NCI-H345 (cell line): ENCODE measurements at places on chromosomes 12 and 14.

DNA sequence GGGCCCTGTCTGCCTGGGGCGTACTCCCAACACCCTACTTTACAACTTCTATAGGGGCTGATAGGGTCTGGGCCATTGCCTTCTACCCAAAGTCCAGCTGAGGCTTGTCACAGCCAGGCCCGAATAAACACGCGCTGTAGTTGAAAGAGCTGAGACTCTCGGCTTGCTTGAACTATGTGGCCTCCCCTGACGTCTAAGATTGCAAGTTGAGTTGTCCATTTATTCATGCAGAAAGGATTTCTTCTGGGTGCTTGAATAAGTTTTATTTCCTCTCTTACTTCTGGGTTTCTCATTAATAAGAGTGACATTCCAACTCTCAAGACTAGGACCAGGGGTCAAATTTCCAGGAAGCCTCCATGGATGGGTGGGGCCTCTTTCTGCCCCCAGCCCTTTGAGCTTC, 74.4 kb upstream of the VRK1 start:
- DNase-seq = no peak

- peak; percentile 9 for DNase-seq
Observed at GRCh38 chr12:30152705-30153104, 369.0 kb upstream of the TMTC1 start.

- DNase-seq = no peak
Observed at GRCh38 chr12:48788524-48788853, 400 bp downstream of the ADCY6 start.

GRCh38 chr14:31232081-31232480, 24.5 kb upstream of the HECTD1 start:
- DNase-seq = no peak

DNA sequence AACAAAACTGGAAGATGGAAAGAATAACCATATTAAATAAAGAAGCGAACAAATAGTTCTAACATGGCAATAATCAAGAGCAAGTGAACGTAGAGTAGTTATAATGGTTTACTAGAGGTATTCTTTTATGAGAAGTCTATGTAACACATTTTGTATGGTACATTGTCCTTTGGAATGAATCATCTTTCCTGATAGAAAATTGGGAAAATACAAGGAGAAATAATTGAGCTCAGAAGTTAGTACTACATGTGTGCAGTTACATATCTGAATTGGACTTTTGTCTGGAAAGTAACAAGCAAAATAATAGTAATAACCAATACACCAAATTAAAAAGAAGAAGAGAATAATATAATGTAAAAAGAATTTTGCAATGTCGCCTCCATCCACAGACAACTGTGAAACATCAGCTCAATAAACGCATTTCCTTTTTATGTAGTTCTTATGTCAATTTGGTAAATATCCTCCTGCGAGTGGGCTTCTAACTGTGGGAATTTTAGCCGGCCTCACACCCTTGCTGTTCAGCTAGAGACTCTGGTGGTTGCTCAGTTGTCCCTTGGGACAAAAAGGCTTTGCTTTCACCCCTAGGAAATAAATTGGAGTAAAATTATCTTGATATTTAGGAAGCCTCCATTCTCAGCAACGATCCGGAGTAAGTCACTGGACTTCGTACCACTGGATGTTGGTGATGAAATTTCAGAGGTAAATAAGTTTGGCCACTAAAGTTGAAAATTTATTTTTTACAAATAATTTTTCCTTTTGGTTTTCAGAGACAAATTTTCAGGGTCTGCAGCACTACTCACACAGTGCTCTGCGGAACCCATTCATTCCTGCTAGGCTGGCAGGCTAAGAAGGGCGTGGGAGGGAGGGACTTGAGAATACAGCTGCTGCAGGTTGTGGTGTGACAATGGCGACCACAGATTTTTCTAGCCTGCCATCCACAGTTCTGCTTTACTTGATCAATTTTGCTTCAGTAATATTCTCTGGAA, 1.1 kb upstream of the TUBA1A start:
- peak; percentile 1 for DNase-seq

GRCh38 chr14:65195042-65195719, 92.9 kb upstream of the MAX start:
- no peak for DNase-seq

DNA sequence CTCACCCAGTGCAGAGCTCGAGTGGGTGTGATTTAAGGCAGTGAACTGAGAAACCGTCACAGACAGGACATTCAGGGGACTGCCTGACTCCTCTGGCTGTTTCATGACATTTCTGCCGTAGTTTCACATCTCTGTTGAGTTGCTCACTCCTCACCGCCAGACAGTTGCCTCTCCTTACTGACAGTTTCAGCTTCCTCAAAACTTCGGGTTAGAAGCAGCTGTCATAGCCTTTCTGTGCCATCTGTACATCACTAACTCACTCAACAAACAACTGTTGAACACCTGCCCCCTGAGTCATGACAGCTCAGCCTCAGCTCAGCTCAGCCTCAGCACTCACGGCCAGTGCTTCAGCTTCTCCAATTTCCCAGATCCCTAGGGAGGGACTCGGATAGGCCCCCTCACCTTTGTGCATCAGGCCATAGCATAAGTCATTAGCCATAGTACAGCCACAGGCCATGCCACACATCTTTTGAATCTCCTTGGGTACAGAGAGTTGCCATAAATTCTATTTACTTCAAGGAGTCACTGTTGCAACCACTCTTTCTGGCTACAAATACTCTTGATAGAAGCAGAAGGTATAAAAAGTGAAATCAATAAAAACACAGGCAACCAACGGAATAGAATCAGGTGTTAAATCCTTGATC, 6.2 kb upstream of the SLC15A4 start:
- no peak for DNase-seq

GRCh38 chr12:1046727-1047126, 55.7 kb downstream of the ERC1 start:
- DNase-seq = no peak

GRCh38 chr14:95256002-95256775, 63.5 kb downstream of the CLMN start:
- peak; percentile 94 for DNase-seq

GRCh38 chr14:67580336-67581171, 19.5 kb downstream of the PIGH start:
- no peak for DNase-seq

DNA sequence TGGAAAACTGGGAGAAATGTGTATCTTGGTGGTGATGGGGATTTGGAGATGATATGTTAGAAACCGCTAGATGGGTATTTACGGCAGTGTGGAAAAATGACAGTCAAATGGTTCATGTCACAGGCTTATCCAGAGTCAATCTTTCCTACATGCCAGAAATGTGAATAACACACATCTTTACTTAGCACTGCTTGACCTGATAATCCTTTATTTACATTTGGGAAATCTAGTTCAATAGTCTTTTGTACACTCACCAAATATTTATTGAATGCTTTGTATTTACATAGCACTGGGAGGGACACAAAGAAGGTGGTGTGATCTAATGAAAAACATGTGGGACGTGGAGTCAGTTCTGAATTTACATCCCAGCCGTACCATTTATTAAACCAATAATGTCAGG, 208.2 kb downstream of the DIO2 start:
- DNase-seq = peak; percentile 70

- DNase-seq = no peak
Observed at GRCh38 chr14:105201925-105202513, 20.9 kb upstream of the NUDT14 start.

DNA sequence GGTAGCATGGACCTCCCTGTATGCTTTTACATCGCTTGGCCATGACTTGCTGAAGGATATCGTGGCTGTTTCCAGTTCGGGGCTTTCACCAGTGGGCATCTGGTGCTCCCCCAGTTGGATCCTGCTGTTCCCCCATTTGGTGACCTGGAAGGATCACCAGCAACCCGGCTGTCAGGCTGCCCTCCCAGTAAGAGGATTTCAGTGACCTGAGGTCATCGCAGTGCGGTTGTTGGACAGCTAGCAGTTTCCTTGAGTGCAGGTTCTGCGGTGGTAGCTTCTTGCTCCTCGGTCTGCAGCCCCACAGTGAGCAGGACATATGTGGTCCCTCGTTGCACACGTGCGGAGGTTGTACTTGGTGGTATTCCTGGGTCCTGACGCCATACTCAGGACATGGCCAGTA, 58.7 kb downstream of the TMEM132C start:
- no peak for DNase-seq

- DNase-seq = no peak
Observed at GRCh38 chr14:69259168-69259526, 811 bp upstream of the GALNT16 start.

DNA sequence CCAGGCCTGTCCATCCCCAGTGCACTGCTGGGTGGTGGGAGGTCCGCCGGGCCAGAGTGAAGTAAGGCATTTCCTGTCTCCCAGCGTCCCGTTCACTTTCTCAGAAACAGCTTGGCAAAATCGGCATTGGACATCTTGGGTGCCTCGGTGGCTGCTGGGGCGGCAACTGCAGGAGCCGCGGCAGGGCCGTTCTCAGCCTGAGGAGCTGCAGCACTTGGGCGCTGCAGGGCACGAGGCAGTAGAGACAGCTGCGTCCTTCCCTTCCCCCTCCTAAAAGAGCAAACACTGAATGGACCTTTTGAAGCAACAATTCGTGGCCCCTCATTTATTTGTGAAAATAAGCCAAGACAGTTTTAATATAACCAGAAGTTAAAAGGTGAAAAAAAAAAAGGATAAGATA, 8.3 kb downstream of the FICD start:
- no peak for DNase-seq
